NCI-H1694 treated with DMSO at 0.1 percent for 48 hours (cell line): ENCODE measurements at places on chromosomes 12 and 14.

- peak; percentile 54 for DNase-seq
These were observed 353.7 kb downstream of the APAF1 start for GRCh38 chr12:98998697-98999299.

DNA sequence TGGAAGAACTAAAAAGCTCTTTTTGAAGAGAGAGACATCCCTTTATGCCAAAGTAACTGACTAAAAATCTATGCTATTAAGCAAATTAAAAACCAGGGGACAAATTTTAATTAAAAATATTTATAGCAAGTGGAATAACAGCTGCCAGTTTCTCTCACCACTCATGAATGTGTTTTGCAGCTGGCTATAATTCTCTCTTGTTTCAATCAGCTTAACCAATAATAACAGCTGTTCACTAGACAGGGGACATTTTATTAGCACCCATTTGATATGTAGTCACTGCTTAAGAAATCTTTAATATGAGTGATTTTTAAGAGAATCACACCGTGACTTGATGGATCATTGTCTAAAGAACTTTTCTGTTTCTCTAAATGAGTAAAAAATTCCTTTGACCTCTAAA, 34.2 kb upstream of the KRR1 start:
- peak; percentile 27 for DNase-seq

DNA sequence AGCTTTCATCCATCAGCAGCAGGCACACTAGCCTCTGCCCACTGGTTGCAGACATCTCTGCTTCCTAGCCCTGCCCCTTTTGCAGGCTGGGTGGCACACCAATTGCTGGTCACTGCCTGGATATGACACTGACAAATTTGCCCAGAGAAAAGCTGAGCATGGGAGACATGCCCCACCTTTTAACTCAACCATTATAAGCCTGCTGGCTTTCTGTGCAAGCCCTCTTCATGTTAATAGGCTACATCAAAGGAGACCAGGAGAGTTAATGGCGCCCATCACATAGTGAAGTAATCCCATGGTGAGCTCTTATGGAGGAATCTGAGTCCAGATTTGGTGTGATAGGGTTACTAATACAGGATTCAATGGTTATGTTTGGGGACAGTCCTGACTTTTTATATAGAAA, 139.2 kb downstream of the KICS2 start:
- no peak for DNase-seq

- DNase-seq = no peak
These were observed 559 bp upstream of the CKAP4 start for GRCh38 chr12:106248312-106248845.

- no peak for DNase-seq
These were observed 183.4 kb downstream of the TTC7B start for GRCh38 chr14:90632871-90633270.

- DNase-seq = no peak
These were observed 8.6 kb upstream of the ANKRD9 start for GRCh38 chr14:102518063-102518648.

DNA sequence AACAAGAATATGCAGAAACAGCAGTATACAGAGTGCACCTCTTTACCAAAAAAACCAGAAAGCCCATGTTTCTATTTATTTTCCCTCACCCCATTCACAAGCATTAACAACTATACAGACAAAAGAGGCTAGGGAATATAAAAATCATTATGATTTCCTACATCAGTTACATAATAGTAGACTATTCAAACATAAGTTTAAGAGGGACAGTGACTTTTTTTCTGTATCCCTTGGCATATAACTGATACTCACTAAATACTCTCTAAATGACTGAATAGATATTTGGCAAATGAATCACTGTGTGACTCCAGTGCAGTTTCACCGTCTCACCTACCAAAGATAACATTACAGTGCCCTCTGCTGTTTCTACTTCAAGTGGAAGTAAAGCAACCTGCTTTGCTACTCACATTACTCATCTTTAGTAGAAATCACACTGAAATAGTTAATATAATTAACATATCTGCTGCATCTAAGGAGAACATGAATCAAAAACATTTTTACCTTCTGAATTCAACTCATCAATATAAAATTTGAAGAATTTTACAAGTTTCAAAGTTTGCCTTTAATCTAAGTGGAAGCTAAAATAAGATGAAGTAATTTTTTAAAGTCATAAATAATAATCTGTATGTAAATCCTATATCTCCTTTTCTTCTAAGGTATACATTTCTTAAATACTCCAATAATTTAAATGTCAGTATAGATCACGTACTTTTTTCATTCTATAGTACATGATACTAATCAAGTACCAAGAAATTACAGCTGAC, 103.8 kb downstream of the OSBPL8 start:
- DNase-seq = peak; percentile 63

GRCh38 chr12:69633061-69633460, 22.4 kb upstream of the LRRC10 start:
- DNase-seq = no peak

GRCh38 chr12:94872007-94872653, 131.4 kb downstream of the NDUFA12 start:
- DNase-seq = no peak

GRCh38 chr12:49043856-49044258, 16.7 kb downstream of the KMT2D start:
- peak; percentile 15 for DNase-seq

DNA sequence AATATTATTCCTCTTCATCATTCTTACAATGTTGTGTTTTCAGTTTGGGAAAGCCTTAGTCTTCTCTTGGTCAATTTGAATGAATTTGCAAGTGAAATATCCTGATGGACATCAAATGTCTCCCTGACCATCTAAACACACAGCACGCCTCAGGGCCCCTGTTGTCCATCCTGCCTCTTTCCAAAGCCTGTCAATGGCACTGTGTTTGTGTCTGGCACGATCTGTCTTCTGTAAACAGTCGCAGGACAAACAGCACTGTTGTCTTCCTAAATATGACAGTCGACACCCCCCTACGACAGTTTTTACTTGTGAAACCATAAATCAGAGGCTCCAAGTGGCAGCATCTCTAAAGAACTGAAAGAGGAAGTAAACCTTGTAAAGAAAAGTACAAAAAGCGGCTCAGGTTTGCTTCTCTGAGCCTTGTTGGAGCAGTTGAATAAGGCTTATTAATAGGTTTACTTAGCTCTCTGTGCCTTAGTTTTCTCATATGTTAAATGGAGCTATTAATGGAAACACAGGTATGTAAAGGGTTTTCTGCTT, 285.8 kb downstream of the NRXN3 start:
- no peak for DNase-seq

DNA sequence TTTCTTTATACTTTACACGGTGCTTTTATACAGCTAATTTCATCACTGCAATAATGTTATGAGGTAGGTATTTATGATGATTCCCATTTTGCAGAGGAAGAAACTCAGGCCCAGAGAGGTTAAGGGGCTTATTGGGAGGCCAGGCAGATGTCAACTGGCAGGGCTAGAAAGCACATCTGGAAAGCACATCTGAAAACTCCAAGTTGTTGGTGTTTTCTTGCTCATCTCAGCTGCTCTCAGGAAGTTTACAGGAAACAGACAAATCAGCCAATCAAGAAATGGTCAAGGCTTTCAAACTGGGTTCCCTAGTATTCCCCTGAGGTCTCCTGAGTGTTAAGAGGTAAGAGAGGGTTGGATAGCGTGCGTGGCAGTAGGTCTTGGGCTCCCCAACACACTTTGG, 124.1 kb upstream of the MED13L start:
- no peak for DNase-seq

- DNase-seq = no peak
These were observed 56.9 kb downstream of the ADGRD1 start for GRCh38 chr12:131010396-131011131.

DNA sequence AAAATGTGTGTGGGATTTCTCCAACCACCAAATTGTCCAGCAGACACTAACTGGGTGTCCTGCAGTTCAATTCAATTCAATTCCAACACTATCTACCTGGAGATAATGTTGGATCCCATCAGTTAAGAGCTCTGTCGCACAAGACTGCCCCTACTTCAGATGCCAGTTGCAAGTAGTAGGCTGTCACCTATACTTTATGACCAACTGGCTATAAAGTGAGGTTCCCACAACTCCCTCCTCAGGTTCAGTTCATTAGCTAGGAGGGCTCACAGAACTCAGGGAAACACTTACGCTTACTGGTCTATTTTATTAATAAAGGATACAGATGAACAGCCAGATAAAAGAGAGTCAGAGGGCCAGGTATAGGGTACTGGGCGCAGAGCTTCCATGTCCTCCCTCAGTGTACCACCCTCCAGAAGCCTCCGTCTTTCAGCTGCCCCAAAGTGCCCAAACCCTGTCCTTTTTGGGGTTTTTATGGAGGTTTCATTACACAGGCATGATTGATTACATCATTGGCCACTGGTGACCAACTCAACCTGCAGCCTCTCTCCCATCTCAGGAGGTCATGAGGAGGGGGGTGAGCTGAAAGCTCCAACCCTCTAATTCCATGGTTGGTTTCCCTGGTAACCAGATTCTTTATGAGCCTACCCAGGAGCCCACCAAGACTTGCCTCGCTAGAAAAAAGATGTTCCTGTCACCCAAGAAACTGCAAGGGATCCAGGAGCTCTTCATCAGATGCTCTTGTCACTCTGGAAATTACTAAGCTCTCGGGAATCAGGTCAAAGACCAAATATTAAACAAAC, 7.5 kb upstream of the SERPINA5 start:
- no peak for DNase-seq

GRCh38 chr14:93396456-93396855, 34.3 kb upstream of the UNC79 start:
- DNase-seq = no peak

DNA sequence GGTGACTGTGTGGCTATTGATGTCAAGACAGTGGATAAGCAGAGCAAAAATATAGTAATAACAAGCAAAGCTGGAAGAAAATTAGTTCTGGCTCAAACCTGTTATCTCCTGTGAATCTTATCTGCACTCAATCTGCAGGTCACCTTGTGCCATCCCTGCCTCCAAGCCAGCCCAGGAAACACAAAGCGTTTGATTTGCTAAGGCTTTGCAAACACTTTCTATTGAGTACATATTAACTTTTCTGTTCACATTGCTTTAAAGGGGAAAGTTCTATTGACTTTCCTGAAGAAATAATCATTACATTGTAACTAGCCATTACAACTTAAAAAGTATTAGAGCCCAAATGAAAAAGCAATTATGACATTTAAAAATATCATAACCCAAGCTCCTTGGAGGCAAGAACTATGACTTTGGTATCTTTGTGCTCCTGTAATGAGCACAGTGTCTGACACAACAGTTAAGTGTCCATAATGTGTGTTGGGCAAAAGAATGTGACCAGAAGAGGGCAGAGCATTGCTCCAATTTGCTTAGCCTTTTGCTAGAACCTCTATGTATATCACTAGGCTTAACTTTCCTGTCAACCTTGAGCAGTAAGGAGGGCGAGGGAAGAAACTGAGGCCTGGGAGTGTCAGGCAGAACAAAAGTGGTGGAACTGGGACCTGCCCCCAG, 24.7 kb downstream of the SERPINA3 start:
- peak; percentile 3 for DNase-seq

DNA sequence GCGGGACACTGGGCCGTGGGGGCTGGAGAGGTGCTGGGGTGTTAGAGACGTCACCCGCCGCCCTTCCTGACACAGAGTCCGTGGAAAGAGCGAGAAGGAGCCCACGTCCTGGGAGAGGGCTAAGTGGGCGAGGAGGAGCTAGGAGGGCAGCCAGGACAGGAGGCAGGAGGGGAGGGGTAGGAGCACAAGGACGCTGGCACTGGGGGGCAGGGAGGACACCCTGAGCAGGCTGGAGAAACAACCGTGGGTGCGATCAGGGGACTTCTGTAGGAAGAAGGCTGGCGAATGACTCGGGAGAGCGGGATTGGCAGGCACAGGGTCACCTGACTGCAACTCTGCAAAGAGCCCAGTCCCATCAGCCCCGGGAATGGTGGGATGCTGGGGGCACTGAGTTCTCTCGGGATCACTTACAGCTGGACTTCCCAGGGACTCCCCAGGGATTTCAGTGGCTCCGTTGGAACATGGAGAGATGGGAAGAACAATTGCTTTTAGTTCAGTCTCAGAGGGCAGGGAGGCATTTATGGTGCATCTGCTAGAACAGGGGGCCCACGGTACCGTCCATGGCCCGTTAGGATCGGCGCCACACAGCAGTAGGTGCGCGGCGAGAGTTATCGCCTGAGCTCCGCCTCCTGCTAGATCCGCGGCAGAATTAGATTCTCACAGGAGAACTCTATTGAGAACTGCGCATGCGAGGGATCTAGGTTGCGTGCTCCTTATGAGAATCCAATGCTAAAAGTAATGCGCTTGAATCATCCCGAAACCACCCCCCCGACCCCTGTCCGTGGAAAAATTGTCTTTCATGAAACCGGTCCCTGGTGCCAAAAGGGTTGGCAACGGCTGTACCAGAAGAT, 24.3 kb downstream of the UBR7 start:
- peak; percentile 67 for DNase-seq

GRCh38 chr14:55789406-55789805, 209.4 kb downstream of the KTN1 start:
- DNase-seq = no peak

DNA sequence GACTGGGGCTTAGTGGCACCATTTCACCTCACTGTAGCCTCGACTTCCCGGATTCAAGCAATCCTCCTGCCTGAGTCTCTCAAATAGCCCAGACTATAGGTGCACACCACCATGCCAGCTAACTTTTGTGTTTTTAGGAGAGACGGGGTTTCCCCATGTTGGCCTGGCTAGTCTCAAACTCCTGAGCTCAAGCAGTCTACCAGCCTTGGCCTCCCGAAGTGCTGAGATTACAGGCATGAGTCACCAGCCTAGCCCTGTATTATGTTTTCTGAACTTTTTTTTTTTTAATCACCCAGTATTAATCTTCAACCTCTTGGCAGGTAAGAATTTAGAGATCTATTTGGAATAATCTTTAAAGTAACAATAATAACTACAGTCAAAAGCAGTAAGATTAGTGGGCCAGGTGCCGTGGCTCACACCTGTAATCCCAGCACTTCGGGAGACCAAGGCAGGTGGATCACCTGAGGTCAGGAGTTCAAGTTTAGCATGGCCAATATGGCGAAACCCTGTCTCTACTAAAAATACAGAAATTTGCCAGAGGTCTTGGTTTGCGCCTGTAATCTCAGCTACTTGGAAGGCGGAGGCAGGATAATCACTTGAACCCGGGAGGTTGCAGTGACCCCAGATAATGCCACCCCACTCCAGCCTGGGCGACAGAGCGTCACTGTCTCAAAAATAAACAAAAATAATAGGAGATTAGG, 8.6 kb downstream of the NANOG start:
- DNase-seq = no peak

DNA sequence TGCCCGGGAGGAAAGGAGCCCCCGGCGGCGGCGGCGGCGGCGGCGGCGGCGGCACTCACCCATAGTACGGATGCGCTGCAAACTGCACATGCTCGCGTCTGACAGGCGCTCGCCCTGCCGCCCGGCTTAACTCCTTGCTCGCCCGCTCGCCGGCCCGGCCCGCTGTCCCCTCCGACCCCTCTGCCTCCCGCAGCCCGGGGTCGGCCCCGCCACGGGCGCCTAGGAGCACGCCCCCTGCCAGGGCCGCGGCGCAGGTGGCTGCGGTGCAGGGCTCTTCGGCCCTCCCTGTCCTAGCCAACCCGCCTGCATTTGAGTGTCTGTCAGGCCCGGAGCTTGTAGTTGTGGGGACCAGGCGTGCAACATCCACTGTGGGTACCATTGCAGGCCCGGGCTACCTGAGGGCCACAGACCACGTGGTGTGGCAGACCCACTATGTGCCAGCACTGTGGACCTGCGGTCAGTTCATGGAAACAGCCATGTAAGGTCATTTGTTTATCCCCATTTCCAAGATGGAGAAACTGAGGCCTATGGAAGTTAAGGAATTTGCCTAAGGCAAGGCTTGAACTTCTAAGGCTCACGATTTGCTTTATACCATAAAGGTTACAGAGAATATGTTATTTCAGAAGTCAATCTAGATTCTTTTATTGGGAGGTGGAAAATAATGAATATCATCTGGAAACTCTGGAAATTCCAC, 17.6 kb upstream of the PLEKHH1 start:
- peak; percentile 15 for DNase-seq
